ENCODE measurements at places on chromosomes 12 and 14.

DNA sequence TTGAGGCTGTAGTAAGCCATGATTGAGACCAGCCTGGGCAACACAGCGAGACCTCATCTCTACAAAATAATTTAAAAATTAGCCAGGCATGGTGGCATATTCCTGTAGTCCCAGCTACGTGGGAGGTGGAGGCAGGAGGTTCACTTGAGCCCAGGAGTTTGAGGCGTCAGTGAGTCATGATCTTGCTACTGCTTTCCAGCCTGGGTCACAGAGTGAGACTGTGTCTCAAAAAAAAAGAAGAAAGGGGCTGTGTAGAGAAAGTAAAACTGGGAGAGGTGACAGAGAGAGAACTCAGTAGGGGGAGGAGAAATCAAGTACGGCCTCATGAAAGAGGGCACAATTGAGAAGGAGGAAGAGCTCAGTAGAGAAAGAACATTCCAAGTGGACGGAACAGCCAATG, 12.4 kb downstream of the TECPR2 start:
- no peak for DNase-seq

GRCh38 chr12:82971584-82971983, 284.9 kb downstream of the TMTC2 start:
- no peak for DNase-seq

- no peak for DNase-seq
Observed at GRCh38 chr12:62865937-62866336, 69.0 kb downstream of the PPM1H start.

- no peak for DNase-seq
Observed at GRCh38 chr12:74431801-74432200, 105.8 kb upstream of the ATXN7L3B start.

GRCh38 chr14:55426891-55427290, 13.5 kb downstream of the TBPL2 start:
- no peak for DNase-seq

GRCh38 chr14:54177641-54178621, 218.9 kb upstream of the CDKN3 start:
- DNase-seq: no peak

DNA sequence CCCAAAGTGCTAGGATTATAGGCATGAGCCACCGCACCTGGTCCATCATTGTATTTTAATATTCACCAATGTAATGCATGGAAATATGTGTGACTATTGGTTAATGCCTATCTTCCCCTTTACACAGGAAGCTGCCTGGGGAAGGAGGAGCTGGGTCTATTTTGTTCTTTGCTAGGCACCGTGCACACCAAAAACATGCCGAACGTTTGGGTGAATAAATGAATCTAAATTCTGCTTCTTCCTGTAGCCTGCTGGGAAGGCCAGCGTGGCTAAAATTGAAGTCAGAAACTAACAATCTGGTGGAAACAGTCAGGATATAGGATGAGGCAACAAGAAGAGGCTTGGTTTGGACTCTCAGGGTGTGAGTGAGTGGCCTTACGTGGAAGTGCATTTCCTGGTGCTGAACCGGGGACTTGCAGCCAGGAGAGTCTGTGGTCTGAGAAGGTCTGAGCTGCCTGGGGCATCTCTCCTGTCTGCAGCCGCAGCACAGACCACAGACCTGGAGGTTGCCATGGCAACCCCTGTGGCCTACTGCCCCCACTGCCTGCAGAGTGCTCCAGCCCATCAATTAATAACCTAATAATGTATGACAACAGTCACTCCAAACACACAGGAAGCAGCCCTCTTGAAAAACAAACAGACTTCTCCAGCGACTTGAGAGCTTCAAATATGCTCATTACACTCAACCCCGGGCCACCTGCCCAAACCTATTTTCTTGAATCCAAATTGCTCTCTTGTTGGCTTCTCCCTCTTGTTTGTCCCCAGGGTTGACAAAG, 5.5 kb upstream of the GPR68 start:
- peak; percentile 86 for DNase-seq

GRCh38 chr12:508145-508544, 48.4 kb downstream of the B4GALNT3 start:
- no peak for DNase-seq

DNA sequence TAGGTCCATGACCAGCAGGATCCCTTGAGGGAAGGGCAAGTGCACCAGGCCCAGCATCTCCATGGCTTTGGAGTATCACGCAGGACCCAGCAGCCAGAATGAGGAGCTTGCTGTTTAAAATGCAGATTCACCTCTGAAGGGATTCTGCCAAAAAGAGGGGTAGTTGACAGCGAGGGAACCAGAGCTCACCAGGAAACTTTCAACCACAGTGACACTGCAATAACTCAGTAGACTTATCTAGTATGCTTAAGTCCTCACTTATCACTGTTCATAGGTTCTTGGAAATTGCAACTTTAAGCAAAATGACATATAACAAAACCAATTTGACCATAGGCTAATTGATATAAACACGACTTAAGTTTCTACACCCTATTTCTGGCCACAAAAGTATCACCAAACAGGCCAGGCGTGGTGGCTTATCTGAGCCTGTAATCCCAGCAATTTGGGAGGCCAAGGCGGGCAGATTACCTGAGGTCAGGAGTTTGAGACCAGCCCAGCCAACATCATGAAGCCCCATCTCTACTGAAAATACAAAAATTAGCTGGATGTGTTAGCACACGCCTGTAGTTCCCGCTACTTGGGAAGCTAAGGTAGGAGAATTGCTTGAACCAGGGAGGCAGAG, 21.4 kb upstream of the CKAP4 start:
- DNase-seq: no peak

- peak; percentile 36 for DNase-seq
Observed at GRCh38 chr14:103372552-103373304, 12.5 kb upstream of the MARK3 start.

GRCh38 chr14:31942166-31942841, 134.8 kb upstream of the ARHGAP5 start:
- DNase-seq: no peak

- DNase-seq: no peak
Observed at GRCh38 chr12:2959192-2959504, at the start of gene TEAD4. Gene TEAD4, plus strand, starts transcription at chr12:2959397.

DNA sequence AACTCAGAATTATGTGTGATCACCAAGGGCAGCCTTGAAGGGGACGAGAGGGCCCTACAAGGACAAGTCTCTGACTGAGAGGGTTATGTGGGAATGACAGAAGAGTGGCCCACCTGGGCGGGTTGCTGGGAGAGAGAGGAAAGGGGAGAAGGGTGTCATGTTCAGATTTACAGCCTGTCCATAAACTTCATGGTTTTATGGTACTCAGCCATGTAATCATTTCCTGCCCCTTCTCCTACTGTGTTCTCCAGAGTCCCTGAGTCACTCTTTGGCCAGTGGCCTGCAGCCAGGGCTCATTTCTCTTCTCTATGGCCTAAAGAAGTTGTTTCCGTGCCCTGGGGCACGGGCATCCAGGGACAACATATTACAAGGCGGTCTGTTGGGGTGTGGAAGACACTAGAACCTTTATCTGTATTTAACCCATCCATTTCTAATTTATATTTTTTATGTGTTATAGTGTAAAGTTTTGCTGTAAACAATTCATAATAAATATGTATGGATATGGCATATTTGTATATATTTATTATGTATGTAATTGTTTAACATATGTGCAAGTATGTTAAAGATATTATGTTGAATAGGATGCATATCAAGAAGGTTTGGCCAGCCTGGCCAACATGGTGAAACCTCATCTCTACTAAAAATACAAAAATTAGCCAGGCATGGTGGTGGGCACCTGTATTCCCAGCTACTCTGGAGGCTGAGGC, 26.9 kb downstream of the DDX47 start:
- no peak for DNase-seq

DNA sequence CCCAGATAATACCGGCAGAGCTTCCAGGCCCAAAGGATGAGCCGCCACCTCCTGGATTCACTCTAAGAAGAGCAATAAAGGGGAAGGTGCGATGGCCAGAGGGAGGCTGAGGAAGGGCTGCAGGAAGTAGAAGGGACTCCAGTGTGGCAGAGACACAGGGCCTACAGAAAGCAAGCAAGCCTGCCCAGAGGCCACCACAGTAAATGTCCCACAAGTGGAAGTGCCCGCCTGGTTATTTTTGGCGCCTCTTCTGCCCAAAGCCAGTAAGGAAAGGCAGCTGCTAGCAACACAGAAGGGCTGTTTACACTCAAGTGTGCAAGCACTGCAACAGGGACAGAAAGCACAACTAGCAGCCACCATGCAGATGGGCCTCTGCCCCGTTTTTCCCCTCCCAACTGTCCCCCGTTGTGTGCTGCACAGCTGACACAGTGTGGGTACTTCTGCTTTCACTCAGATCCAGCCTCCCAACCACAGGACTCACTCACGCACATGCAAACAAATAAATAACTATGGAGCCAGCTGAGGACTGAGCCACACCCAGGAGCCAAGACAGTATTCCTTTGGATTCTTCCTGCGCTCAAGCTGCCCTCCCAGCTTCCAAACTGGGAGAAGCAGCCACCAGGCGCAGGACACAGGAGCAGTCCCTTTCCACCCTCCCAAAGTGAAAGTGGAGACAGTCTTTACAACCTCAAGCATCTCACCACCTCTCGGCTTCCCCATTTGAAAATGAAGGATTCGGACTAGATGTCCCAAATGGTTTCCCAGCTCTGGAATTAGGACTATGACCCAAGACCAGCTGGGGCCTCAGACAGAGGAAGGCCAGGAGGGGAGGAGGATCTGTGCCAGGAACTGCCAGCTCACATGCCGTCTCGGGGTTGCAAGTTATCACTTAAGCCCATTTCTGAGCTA, 40.0 kb upstream of the PNMA1 start:
- no peak for DNase-seq

GRCh38 chr12:55926738-55927587, 731 bp downstream of the PYM1 start:
- peak; percentile 94 for DNase-seq

DNA sequence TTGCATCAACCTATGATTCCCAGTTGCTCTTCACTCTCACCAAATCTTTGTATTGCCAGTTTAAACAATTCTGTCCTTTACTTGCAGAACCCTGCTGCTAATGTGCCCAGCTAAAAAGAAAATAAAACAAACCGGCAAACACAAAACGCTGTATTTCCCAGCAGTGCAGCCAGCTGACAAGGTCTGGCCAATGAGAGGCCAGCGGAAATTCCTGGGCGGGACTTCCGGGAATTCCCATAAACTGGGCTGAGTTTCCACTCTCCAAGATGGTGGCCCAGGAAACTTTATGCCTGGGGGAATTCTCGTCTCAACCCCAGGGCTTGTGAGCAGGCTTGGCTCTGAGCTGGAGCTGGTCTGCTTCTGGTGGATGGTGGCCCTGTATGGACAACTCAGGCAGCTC, 807.3 kb upstream of the TMEM132C start:
- DNase-seq: no peak

GRCh38 chr14:56153267-56153666, 35.1 kb downstream of the PELI2 start:
- DNase-seq: no peak

GRCh38 chr14:105163040-105163742, 5.4 kb downstream of the JAG2 start:
- no peak for DNase-seq

- no peak for DNase-seq
Observed at GRCh38 chr12:78060186-78060585, 229.5 kb downstream of the NAV3 start.

- no peak for DNase-seq
Observed at GRCh38 chr12:93126069-93126474, 197.0 kb upstream of the EEA1 start.

DNA sequence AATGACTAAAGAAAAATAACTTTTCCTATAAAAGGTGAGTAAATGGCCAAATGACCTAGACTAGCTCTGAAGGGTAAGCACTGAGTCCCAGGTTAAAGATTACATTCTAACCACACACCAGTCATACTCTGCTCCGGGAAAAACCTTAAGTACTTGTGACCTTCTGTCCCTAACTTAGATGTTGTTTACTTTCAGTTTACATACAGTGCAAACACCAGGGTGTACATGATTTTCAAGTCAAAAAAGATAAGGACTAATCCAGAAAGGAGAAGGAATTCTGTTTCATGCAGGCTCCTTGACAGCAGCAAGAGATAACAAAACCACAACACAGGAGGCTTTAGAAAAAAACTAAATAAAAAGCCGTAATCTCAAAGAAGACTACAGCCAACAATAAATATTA, 174.2 kb downstream of the PPM1H start:
- DNase-seq: no peak

GRCh38 chr14:65296402-65296801, 116.1 kb upstream of the FUT8 start:
- no peak for DNase-seq

GRCh38 chr14:92549859-92550230, 36.3 kb downstream of the RIN3 start:
- DNase-seq: no peak

- DNase-seq: no peak
Observed at GRCh38 chr14:65286443-65286842, 126.1 kb upstream of the FUT8 start.

DNA sequence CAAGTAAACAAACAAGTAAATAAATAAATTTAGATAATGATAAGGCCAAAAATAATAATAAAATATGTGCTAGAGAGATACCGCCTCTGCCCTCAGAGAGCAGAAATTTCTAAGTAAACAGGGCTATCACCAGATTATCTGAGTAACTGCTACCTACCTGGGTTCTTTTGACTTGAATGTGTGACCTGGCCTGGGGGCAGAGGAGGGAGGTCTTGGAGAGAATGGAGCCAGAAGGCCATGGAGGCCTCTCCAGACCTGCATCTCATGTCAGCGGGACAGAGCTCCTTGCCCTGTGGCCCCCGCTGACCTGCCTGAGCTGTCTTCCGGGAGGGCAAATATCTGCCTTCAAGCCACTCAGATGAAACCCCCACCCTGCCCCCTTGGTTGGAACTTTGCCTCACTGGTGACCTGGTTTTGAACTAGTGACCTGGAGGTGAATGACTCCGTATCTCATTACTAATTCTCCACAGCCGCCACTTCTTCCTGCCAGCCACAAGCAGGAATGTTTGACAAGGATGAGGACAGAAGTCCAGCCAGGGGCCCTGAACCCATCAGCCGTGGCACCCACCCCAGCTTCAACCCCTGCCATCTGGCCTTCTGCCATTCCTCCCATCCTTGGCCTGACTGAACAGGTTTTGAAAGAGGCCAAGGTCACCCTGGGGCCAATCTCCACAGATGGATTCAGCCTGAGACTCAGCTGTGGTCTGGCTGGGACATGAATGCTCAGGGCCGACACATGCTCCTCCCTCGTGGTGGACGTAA, 86.8 kb upstream of the PARP11 start:
- no peak for DNase-seq

GRCh38 chr12:106157802-106158201, 19.0 kb upstream of the NUAK1 start:
- DNase-seq: no peak

GRCh38 chr14:66539034-66539433, 31.1 kb downstream of the GPHN start:
- no peak for DNase-seq

GRCh38 chr12:3837049-3837448, 36.1 kb downstream of the PARP11 start:
- no peak for DNase-seq

DNA sequence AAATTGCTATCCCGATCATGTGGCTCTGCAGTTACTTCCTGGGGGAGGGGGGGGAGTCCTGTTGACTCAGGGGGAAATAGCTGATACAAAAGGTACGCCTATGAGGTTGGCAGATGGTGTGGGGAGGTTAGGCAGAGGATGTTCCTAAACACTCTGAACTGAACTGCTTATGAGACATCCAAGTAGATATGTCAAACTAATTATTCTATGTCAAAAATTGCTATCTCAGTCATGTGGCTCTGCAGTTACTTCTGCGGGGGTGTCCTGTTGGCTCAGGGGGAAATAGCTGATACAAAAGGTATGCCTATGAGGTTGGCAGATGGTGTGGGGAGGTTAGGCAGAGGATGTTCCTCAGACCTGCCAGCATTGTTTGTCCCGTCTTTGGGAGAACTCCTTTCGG, 5.1 kb upstream of the VCPKMT start:
- no peak for DNase-seq
